ENCODE measurements at places on chromosomes 2 and 18. TPM values are rescaled to one million over a fixed set of nuclear protein-coding genes. Genes with fewer than 3 reads are reported as not detected.
A peak's percentile ranks its signal among the peaks of the same experiment; 100 is the strongest.

The NEU2 gene
- total RNA-seq, result not detected

The FSIP2 gene
- total RNA-seq, result 0.04 TPM

The RESP18 gene
- total RNA-seq, result not detected

The PHOSPHO2 gene
- total RNA-seq, result 10.2 TPM

The CHAC2 gene
- total RNA-seq, result 14.7 TPM

The FHL2 gene
- 33.6 TPM for total RNA-seq

DNA sequence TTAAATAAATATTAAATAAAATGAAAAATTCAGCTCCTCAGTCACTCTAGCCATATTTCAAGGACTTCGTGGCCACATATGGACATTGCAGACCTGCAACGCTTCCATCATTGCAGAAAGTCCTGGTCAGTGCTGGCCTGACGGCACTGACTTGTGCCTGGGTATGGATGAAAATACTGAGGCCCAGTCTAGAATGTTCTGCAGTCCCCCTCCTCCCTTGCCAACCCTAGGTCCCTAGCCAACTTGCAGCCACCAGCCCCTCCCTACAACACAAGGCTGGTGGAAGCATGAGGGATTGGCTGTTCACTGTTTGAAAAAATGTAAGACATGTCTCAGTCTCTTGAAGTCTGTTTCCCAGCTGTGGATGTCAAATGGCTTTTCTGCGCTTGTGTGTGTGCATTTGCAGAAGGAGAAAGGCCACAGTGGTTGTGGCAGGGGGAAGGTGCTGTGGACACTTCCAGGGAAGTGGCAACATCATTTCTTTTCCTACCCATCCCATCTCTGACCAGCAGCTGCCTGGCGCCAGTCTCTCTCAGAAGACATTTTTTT lies 9.9 kb downstream of the IGFBP5 start:
- DNase-seq, result no peak
- H3K36me3 ChIP-seq, result no peaks in the 10 kb centered on the region
- peaks cover 13% of the 10 kb centered on the region for H3K4me1 ChIP-seq
- no peak overlapping the region for H3K27ac ChIP-seq

- no peak for DNase-seq
- no peaks in the 10 kb centered on the region for H3K27me3 ChIP-seq
- H3K27ac ChIP-seq, result no peak overlapping the region
- no peaks in the 10 kb centered on the region for H3K36me3 ChIP-seq
- H3K4me1 ChIP-seq, result no peaks in the 10 kb centered on the region
These were observed 99.5 kb downstream of the SLC4A3 start for GRCh38 chr2:219726916-219727315.

DNA sequence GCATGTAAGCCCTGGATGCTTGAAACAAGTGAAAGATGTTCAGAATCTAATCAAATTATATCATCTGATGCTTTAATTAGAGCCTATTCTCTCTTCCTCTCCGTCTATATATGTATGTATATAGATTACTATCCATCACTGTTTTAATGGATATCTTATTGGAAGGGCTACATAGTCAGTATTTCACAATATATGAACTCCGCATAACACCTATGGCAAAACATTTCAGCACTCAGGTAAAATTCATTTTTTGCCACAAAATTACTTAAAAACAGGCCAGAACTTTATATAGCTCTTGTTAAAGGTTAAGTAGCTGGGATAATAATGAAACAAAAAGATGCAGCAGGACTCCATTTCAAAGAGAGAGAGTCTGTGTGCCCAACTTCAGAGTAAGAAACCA lies 1.2 kb downstream of the PJVK start:
- no peak overlapping the region for H3K27ac ChIP-seq
- peaks cover 19% of the 10 kb centered on the region for H3K4me1 ChIP-seq
- no peak overlapping the region for H3K4me3 ChIP-seq
- H3K27me3 ChIP-seq, result no peaks in the 10 kb centered on the region

DNA sequence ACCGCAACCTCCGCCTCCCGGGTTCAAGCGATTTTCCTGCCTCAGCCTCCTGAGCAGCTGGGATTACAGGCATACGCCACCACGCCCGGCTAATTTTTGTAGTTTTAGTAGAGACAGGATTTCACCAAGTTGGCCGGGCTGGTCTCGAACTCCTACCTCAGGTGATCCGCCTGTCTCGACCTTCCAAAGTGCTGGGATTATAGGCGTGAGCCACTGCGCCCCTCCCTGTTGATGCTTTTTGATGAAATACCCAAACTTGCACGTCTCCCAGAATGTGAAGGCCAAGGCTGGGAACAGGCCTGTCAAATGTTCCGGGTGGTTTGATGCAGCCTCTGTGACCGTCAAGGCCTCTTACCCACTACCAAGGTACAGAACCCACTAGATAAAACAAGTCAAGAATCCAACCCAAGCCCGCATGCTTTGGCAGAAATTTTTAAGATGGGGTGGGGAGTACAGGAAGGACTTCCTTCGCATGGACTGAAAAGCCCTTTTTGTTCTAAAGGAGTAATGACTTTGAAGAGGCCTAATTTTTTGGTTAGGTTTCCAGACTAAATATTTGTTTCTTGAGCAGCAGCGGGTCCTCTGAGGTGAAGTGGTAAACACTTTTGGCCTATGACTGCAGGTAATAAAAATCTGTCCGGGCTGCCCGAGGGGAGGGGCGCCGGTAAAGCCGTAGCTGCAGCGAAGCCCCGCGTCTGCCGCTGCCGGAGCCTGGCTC lies 3.7 kb upstream of the EVX2 start:
- no peak overlapping the region for H3K27ac ChIP-seq
- H3K27me3 ChIP-seq, result peaks cover 72% of the 10 kb centered on the region
- H3K4me1 ChIP-seq, result no peaks in the 10 kb centered on the region
- no peak for DNase-seq

DNA sequence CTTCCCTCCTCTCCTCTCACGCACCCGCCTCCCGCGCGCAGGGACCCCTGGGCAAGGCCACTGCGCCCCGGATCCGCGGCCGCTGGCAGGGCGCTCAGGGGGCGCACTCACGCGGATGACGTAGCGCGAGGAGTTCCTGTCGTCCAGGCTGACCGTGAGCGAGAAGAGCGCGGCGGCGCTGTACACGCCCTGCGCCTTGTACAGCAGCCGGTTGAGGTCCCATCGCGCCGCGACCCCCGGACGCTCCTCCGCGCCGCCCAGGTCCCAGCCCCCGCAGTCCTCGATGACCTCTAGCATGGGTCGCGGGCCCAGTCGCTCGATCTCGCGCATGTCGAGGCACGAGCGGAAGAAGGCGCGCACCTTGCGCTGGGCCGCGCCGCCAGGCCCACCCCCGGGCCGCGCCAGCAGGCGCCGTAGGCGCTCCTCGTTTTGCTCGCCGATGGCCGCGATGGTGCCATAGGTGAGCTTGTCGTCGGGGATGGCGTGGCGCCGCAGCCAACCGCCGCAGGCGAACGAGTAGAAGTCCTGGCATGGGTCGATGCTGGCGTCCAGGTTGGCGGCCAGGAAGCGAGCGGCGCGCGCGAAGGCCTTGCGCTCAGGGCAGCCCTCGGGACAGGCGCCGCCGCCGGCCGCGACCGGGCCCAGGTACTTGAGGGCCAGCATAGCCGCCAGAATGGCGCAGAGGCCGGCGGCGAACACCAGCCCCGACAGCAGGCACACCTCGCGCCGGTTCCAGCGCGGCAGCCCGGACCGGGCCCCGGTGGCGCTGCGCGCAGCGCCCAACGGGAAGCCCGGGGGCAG lies 1.7 kb downstream of the ECEL1 start:
- no peak for DNase-seq
- peaks cover 15% of the 10 kb centered on the region for H3K27me3 ChIP-seq
- no peak overlapping the region for H3K27ac ChIP-seq
- H3K36me3 ChIP-seq, result no peaks in the 10 kb centered on the region
- no peak overlapping the region for H3K4me3 ChIP-seq
- peaks cover under 1% of the 10 kb centered on the region for H3K4me1 ChIP-seq

GRCh38 chr2:157722580-157723234 lies 94.0 kb upstream of the ACVR1C start:
- no peaks in the 10 kb centered on the region for H3K4me1 ChIP-seq
- H3K4me3 ChIP-seq, result no peak overlapping the region
- no peak for DNase-seq

GRCh38 chr18:48752478-48752877 lies 198.3 kb downstream of the SMAD7 start:
- H3K4me3 ChIP-seq, result no peak overlapping the region
- H3K4me1 ChIP-seq, result no peaks in the 10 kb centered on the region
- DNase-seq, result no peak
- no peaks in the 10 kb centered on the region for H3K27me3 ChIP-seq
- no peaks in the 10 kb centered on the region for H3K36me3 ChIP-seq

DNA sequence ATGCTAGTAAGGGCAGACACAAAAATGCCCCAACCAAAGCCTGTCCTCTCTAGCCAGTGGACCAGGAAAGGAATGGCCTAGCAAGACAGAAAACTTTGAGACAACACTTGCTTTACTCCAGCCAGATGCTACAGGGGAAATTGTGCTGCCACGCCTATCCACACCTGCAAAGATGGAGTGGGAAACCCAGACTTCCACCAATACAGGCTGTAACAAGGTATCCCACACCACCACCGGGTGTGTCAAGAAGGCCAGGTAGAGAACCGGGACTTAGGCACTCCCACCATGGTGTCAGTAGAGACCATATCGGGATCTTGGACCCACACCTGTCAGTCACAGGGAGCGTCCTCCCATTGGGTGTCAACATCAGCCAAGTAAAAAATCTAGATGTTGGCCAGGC lies 16.2 kb upstream of the ESPNL start:
- H3K36me3 ChIP-seq, result peaks cover 49% of the 10 kb centered on the region
- no peak overlapping the region for H3K27ac ChIP-seq
- DNase-seq, result no peak
- H3K27me3 ChIP-seq, result no peaks in the 10 kb centered on the region
- H3K4me3 ChIP-seq, result no peak overlapping the region

- no peaks in the 10 kb centered on the region for H3K4me1 ChIP-seq
- H3K27ac ChIP-seq, result no peak overlapping the region
- no peaks in the 10 kb centered on the region for H3K36me3 ChIP-seq
These were observed 564.9 kb upstream of the MEX3C start for GRCh38 chr18:51762373-51762772.

DNA sequence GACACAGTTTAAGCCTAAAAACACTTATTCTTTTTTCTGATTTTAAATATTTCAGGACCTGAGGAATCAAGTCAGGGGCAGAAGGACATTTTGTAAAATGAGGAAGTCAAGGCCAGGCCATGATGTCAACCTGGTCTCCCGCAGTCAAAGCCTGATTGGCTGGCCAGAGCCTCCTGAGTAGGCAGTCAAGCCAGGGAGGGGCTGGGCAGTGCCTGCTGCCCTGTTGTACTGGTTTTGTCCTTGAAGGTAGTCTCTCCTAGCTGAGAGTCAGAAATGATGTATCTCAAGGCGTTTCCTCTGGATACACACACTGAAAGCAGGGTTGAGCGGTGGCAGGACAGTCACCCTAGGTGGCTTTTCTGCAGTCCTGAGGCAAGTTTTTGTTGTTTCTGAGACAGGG lies 19.8 kb downstream of the CCT7 start:
- H3K4me3 ChIP-seq, result no peak overlapping the region
- H3K4me1 ChIP-seq, result peaks cover 15% of the 10 kb centered on the region
- peaks cover 59% of the 10 kb centered on the region for H3K36me3 ChIP-seq
- no peak overlapping the region for H3K27ac ChIP-seq
- no peak for DNase-seq
- no peaks in the 10 kb centered on the region for H3K27me3 ChIP-seq

GRCh38 chr2:191015239-191015638 lies 1.3 kb upstream of the STAT1 start:
- no peak overlapping the region for H3K27ac ChIP-seq
- no peaks in the 10 kb centered on the region for H3K27me3 ChIP-seq
- DNase-seq, result no peak
- no peak overlapping the region for H3K4me3 ChIP-seq

- H3K36me3 ChIP-seq, result no peaks in the 10 kb centered on the region
- H3K27ac ChIP-seq, result no peak overlapping the region
- DNase-seq, result no peak
- no peak overlapping the region for H3K4me3 ChIP-seq
These were observed 12.0 kb upstream of the DDX1 start for GRCh38 chr2:15579641-15580040.

- H3K36me3 ChIP-seq, result no peaks in the 10 kb centered on the region
- peak overlapping the region; percentile 83 for H3K27ac ChIP-seq
- no peak for DNase-seq
- no peaks in the 10 kb centered on the region for H3K27me3 ChIP-seq
- H3K4me3 ChIP-seq, result peak overlapping the region; percentile 73
These were observed 1.2 kb upstream of the IMPA2 start for GRCh38 chr18:11980163-11980493.

Measured in K562 (cell line).